ENCODE measurements at places on chromosomes 11 and 22.
A peak's percentile ranks its signal among the peaks of the same experiment; 100 is the strongest.

GRCh38 chr11:46936138-46937110 lies at the start of gene CSTPP1:
Gene CSTPP1 (plus strand): TSS chr11:46936761. CDS start chr11:46936806, 45 bp downstream.
- DNase-seq = no peak

- no peak for DNase-seq
Observed at GRCh38 chr11:69364921-69365320, 71.0 kb downstream of the MYEOV start.

GRCh38 chr11:110490886-110491285 lies 61.1 kb downstream of the FDX1 start:
- DNase-seq = peak; percentile 15

DNA sequence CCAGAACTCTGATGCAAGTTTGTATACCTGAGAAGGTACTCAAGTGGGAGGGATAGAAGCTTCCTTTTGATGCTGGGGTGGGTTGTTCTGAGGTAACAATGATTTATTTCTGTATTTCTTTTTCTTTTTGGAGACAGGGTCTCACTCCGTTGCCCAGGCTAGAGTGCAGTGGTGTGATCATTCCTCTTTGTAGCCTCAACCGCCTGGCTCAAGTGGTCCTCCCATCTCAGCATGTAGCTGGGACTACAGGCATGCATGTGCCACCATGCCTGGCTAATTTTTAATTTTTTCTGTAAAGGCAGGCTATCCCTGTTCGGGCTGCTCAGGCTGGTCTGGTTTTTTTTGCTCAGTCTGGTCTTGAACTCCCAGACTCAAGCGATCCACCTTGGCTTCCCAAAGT lies 7.9 kb downstream of the KDM2A start:
- no peak for DNase-seq

DNA sequence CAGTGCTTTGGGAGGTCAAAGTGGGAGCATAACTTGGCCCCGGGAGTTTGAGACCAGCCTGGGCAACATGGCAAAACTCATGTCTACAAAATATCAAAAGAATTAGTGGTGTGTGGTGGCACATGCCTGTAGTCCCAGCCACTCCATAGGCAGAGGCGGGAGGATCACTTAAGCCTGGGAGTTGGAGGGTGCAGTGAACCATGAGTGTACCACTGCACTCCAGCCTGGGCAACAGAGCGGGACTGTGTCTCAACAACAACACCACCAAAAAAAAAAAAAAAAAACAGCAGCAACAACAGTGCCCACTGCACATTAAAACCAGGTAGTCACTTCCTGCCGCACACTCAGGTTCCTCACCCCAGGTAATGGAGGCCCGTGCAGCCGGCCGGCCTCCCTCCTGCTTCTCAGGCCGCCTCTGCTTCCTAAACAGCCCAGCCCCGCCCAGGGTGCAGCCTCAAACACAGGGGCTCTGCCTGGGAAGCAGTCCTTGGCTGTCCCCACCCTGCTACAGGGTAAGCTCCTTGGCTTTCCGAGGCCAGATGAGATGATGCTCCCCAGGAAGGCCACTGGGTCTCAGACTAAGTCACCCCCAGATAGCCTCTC lies 318.3 kb downstream of the SHANK2 start:
- peak; percentile 16 for DNase-seq

DNA sequence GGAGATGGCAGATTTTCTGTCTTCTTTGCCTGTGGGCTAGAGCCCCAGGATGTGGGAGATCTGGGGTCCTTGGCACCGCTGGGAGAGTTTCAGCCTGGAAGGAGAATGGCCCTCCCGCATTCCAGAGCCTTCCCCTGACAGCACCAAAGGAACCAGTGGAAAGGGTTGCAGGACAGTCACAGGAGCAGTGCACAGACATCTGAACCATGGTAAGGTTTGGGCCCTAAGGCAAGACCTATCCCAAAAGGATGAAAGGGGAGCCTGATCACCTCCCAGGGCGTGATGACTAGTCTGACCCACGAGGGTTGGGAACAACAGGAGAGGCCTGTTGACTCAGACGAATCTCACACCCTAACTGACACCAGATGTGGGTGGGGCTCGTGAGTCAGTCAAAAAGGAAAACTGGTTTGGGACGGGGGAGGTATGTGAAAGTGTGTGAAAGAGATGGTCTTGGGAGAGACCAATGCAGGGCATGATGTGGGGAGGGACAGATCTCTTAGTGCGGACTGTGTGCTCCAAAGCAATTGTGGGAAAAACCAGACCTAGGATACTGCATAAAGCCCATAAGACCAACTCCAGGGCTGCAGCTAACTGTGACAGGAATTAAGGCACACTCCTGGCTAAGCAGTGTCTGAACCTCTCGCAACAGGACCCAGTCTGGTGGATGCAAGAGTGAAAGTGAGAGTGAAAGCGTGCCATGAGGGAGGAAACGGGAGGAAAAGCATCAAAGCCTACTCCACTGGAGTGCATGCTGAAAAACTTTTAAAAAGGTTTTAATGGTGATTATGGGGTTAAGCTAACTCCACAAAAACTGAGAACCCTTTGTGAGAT lies 39.1 kb upstream of the GLYAT start:
- no peak for DNase-seq

DNA sequence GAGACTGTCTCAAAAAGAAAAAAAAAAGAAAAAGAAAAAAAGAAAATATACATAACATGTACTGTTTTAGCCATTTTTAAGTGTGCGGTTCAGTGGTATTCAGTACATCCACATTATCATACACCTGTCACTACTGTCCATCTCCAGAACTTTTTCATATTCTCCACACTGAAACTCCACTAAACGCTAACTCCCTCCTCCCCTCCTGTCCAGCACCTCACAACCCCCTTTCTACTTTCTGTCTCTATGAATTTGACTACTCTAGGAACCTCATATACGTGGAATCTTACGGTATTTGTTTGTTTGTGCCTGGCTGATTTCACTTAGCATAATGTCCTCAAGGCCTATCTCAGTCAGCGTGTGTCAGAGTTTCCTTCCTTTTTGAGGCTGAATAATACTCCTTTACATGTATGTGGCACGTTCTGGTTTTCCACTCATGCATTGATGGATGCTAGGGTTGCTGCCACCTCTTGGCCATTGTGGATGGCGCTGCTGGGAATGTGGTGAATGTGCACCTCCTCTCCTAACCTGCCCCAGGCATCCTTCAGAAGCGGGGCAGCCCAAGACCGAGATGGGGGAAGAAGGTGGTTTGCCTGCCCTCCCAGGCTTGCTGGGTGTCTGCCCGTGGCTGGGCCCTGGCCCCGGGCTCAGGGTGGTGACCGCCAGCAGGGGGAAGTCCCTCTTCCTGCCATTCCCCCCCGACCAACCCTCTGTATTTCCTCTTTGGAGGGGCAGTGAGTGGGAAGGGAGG lies 60.5 kb downstream of the BCR start:
- DNase-seq = no peak

DNA sequence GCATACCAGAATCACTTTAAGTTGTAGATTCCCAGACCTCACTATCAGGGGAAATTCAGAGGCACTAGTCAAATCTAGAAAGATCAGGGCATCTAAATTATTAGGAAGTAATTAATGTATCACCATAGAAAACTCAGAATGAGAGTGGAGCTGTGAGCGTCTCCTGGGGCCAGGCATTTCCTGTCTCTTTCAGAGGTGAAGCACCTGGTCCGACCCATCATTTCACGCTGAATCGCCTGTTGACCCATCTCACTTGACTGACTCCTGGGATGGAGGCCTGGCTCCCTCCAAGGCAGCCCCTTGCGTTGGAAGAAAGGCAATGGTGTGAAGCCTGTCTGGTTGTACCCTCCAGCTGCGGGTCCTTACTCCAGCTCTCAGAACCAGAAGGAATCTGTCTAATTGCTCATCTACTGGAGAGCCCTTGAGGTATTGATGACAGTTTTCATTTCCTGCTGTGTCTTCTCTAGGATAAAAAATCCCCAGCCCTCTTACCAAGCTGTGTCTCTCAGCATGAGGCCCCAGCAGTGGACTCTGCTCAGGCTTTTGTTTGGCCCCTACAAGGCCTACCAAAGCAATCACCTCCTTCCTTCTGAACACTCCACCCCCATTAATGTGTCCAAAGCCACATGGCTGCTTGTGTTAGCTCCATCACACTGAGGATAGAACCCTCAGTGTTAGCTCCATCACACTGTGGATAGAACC lies 93.2 kb upstream of the SYT13 start:
- DNase-seq = no peak

DNA sequence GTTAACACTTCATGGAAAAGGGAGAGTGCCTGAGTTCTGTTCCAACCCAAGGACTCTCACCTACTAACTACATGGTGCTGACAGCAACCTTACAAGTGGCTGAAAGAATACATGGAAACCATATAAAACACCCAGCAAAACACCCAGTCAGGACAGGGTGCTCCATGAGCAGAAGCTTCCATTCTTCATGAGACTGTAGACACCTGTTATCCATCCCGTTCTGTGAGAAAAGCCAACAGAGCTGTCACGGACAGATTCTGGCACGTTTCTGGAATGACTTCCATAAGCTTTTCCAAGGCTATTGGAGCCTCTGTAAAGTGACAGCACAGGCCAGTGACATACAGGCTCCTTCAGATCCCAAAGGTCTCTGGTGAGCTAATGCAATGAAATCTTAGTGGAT lies 23.2 kb downstream of the PRR14L start:
- DNase-seq = no peak

GRCh38 chr22:47444746-47445065 lies 682.3 kb downstream of the TBC1D22A start:
- no peak for DNase-seq

- no peak for DNase-seq
Observed at GRCh38 chr11:15910761-15911160, 445.6 kb downstream of the SOX6 start.

DNA sequence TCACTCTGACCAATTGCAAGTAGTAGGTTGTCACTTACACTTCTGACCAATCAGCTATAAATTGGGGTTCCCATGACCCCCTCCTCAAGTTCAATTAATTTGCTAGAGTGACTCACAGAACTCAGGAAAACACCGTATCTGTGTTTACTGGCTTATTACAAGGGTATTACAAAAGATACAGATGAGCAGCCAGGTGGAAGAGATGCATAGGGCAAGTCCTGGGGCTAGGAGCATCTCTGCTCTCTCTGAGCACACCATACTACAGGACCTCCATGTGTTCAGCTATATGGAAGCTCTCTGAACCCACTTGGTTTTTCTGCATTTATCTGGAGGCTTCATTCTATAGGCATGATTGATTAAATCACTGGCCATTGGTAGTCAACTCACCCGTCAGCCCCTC lies 11.3 kb upstream of the GRK3 start:
- no peak for DNase-seq

- peak; percentile 35 for DNase-seq
Observed at GRCh38 chr11:115439385-115439784, 64.8 kb downstream of the CADM1 start.

- no peak for DNase-seq
Observed at GRCh38 chr11:95134491-95134890, 44.8 kb downstream of the ENDOD1 start.

DNA sequence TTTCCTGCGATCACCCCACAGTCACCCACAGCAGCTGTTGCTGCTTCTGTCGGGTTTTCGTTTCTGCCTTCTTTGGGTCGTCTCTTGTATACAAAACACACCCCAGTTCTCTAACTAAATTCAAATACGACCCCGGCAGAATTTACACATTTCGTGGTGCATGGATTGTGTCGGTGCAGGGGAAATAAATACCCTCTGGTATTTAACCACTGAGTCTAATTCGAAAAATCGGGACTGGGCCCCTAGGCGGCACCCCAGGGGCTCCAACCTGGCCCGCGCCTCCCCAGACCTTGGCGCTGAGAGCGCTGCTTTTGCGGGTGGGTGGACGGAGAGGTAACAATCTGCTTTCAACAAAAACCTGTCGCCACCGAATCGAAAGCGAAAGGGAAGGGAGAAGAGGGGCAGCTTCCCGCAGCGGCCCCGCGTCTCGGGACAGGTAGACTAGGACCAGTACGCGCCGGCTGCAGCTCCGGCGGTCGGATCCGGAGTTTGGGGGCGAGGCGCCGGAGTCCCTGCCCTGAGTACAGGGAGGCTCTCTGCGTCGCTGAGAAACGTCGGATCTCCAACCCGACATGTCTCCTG lies 4.4 kb downstream of the ALX4 start:
- no peak for DNase-seq

GRCh38 chr11:62627713-62628112 lies 5.9 kb upstream of the B3GAT3 start:
- DNase-seq = no peak

DNA sequence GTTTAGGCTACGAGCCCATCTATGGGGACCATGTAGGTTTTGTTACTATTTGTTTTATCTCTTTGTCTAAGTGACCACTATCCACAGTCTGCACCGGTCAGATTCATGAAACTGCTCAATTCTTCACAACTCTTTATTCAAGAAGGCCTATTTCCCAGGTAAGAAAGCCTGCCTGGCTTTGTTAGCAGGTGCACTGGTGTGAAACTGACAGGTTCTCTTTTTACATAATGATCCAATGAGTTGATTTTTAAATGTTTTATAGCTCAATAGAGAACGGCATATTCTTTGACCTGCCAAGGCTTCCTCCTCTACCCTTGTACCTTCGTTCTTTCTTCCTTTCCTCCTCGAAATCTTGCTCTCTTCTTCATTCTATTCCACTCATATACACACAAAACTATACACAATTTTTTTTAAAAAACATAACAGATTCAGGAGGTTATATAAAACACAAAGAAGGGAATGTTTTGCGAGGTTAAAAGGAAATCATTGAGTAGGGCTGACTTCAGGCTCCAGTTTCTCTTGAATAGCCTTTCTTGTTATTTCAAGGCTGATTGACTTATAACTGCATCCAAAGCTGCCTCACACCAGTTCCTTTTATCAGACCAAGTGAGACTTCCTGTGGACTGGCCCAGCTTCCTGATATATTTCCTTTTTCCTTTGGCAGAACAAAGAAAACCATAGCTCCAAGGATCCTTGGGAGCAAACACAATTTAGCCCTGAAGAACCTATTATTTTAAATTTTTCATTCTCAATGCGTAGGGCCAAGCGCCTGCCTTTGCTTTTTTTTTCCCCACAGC lies 11.4 kb downstream of the FLI1 start:
- no peak for DNase-seq

DNA sequence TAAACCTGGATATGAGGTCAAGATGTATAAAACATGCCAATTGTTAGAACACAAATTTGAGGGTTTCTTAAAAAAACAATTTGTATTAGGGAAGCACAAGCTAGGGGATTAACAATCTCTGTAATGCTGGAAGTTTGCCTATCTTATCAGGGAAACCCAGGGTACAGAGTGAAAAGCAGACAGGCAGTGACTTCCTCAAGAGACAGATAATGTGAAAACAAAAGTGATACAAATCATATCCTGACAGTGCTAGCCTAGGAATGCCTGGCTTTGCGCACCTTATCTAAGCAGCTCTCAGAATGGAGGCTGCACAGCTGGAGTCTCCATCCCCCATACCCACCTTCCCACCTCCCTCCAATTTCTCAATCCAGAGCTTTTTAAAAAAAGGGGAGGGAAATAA lies 22.5 kb upstream of the RBX1 start:
- no peak for DNase-seq

- DNase-seq = no peak
Observed at GRCh38 chr11:127627629-127628457, 627.3 kb upstream of the KIRREL3 start.

GRCh38 chr11:29312812-29313211 lies 704.0 kb downstream of the KCNA4 start:
- DNase-seq = no peak

GRCh38 chr11:19785265-19785664 lies 72.6 kb downstream of the NAV2 start:
- no peak for DNase-seq

- no peak for DNase-seq
Observed at GRCh38 chr11:44785856-44786607, 59.3 kb downstream of the TSPAN18 start.
